ENCODE measurements at places on chromosomes 5 and 9.

DNA sequence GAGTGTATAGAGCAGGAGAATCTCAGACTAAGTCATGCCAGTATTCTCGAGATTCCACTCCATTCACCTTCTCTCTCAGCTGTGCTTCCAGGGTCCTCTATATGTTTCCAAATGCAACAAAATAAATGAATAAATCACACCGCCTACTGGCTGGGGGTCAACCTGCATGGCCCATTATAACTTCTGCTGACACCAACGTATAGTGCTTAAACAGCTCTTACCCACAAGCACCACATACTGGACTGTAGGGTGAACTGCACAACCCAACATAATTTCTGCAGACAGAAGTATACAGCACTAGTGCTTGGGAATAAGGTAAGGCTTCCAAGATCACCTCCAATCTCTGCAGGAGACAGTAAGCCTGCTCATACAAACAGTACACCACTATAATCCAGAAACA lies 33.1 kb upstream of the HTR4 start:
- DNase-seq: no peak

DNA sequence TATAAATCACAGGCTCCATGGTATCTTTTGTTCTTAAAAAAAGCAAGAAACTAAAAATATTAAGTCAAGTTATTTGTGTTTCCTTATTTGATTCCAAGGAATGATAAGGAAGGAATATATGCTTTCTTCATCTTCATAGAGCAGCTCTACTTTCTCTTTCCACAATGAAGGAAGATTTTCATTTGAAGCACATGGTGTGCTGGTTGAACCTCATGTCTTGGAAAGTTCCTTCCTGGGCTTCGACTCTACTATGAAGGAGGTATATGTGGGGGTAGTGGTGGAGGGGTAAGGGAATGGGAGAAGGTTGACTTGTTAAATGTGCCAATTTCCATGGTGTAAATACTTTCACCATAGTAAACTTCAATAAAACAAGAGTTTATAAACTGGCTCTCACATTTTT lies 698.0 kb downstream of the CETN3 start:
- no peak for DNase-seq

- no peak for DNase-seq
These were observed 53.6 kb upstream of the RANBP6 start for GRCh38 chr9:6068983-6069382.

GRCh38 chr5:6826756-6827155 lies 113.5 kb downstream of the TENT4A start:
- no peak for DNase-seq

GRCh38 chr9:2798423-2798822 lies 45.5 kb downstream of the PUM3 start:
- no peak for DNase-seq

DNA sequence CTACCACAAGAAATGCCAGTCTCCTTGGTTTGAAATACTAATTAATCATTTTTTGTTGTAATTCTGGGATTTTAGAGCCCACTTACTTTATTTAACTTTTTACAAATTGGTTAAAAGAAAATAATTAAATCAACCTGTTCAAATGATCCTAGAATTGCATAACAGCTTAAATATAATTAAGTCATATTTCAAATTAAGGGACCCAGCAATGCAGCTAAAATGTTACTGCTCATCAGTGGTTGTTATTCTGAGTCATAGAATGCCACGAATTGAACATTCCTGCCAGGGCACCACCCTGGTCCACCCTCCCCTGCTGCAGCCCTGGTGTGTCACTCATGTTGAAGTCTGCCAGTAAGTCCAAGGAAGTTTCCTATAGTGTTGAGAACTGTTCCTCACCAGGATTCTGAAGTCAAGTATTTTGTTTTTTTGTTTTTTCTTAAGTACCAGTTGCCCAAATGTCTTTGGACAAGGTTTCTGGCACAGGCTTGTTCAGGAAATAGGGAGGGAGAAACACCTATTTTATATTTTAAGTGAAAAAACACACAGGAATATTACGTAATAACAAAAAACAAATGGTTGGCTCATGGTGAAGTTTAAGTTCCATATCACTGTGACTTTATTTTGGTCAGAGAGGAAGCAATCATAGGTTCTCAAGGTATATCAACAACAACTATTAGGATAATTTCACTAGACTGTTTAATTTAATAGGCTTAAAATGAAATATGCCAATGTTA lies 4.3 kb upstream of the ITGA1 start:
- no peak for DNase-seq

GRCh38 chr5:1875843-1876659 lies 6.7 kb downstream of the IRX4 start:
- no peak for DNase-seq

- DNase-seq: no peak
These were observed 626.7 kb upstream of the COX7C start for GRCh38 chr5:85990998-85991397.

DNA sequence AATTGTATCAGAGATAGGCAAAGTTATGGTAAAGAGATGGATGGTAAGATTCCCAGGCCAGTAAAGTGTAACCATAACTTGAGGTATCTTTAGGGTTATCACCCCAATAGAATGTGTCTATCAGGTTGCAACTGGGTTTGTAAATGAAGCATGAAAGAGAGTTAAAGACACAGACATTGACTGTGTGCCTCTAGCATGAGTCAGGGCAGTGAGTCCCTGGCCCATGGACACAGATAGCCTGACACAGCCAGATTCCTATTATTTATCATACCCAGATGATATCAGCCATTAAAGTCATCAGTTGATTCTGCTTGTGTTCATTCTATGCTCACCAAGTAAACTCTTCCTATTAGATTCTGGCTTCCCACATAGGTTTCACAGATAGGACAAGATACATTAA lies 33.5 kb upstream of the SNAPC3 start:
- DNase-seq: no peak

- DNase-seq: no peak
These were observed 54.2 kb upstream of the NOTCH1 start for GRCh38 chr9:136599811-136600660.

DNA sequence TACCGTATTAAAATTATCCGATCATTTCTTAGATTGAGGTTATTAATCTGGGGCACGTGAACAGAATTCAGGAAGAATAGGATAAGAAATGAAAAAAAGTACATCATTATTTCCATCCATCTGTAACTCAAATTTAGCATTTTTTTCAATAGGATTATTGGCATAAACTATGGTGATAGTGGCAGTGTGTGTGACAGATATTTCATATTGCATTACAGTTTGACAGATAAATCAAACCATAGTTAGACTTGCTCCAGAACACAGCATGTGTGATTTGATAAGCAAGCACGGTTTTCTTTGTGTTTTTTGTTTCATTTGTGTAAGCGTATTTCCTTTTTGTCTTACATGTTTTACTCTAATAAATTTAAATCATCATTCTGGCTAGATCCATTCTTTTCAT lies 155.0 kb downstream of the CDH9 start:
- no peak for DNase-seq

Data from hematopoietic multipotent progenitor cell treated with erythropoietin and hydrocortisone succinate and interleukin-3 and kit ligand, for 17 days (in vitro differentiated cells).